M059J (cell line): ENCODE measurements at places on chromosomes 7 and 10. TPM values are rescaled to one million over a fixed set of nuclear protein-coding genes. Genes with fewer than 3 reads are reported as not detected.

DNA sequence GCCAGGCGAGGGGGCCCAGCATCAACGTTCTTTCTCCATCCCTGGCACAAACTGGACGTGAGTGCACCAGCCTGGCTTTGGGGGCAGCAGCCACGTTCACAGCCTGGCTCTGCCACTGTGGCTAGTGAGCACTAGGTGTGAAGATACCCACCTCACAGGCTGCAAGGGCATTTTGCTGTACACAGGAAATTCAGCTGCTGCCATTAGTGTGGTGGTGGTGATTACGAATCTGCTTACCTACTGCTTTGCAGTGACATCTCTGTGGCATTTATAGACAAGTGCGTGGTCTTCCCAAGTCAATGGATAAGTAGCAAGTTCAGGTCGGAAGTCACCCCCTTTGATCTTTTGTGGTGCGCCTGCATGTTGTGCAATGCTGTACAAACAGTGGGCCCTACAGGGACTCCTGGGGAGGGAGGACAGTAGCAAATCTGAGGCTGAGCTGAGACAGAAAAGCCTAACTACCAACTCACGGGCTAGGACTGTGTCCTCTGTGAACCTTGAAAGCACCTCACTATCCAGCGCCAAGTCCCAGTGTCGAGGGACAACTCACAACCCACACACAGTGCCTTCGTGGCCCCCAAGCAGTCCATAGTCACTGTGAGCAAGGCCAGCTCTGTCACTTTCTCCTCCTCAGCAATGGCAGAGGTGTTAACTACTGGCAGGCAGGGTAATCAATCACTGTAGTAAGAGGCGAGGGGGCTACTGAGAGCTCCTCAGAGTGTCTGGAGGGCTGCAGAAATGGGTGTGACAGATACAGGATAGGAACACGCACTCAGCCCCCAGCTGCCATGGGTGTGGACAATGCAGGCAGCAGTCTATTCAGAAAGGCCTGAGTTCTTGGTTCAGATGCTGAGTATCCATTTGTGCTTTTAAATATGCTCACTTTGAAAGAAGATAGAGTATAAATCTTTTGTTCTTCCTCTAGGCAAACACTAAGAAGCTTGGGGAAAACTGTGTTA, 17.0 kb upstream of the MMP21 start:
- no peak for DNase-seq

DNA sequence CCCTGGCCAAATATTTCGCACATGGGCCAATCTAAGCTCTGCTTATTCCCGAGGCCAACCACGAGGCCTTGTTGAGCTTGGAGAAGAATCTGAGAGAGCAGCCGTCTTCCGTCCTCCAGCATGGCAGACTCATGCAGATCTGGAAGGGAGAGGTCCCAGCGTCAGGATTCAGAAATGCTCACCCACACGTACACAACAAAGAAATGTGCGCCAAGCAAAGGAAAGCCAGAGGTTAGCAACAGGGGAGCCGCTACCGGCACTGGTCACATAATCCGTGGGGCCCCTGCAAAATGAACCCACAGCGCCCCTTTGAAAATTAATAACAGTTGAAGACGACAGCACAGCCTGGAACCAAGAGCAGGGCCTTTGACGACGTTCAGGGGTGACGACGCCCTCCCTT, 25.4 kb upstream of the PRKAG2 start:
- DNase-seq: no peak

- DNase-seq: no peak
Observed at GRCh38 chr10:35200487-35200886, 73.8 kb downstream of the CREM start.

DNA sequence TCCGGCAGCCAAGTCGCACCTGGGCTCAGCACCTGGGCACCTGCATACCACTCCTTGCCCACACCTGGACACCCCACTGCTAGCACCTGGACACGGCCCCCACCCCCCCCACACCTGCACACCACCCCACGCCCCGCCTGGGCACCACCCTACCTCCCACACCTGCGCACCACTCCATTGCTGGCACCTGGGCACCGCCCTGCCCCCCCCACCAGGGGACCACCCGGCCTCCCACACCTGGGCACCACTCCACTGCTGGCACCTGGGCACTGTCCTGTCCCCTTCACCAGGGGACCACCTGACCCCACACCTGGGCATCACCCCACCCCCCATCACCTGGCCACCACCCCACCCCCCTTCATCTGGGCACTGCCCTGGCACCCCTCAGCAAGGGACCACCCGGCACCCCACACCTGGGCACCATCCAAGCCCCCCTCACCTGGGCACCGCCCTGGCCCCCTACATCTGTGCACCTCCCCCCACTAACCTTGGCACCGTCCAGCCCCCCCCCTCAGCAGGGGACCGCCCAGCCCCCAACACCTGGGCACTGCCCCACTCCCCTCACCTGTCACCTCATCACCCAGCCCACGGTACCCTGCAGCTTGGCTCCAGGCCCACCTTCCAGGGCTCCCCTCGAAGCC, 33.8 kb upstream of the RNF32 start:
- DNase-seq: no peak

DNA sequence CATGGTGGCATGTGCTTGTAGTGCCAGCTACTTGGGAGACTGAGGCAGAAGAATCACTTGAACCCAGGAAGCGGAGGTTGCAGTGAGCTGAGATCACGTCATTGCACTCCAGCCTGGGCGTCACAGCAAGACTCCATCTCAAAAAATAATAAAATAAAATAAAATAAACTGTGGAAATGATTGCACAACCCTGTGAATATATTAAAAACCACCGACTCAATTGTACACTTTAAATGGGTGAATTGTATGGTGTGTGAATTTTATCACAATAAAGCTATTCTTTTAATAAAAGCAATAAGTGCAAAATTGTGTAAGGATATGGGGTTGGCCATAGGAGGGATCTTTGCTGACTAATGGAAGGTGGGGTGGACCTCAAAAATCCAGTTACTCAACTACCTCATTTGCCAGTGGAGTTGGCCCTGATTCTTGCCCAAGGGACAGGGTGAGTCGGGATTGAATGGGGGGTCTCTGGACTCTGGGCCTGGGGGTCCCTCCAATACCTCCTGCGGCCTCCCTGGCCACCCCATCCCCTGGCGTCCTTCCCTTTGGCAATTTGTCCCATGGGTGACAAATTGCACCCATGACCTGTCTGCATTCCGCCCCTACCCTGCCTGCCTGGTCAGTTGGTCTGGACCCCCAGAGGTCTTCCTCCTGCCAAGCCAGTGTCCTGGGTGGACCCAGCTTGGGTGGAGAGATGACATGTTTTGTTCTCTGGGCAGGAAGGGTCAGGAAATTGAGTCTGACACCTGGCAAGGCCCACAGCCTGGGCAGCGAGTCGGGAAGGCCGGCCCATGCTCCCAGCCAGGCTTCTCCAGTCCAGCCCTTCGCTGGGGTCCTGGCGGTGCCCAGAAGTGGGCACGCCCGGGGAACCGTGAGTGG, 61.7 kb upstream of the ELN start:
- no peak for DNase-seq

DNA sequence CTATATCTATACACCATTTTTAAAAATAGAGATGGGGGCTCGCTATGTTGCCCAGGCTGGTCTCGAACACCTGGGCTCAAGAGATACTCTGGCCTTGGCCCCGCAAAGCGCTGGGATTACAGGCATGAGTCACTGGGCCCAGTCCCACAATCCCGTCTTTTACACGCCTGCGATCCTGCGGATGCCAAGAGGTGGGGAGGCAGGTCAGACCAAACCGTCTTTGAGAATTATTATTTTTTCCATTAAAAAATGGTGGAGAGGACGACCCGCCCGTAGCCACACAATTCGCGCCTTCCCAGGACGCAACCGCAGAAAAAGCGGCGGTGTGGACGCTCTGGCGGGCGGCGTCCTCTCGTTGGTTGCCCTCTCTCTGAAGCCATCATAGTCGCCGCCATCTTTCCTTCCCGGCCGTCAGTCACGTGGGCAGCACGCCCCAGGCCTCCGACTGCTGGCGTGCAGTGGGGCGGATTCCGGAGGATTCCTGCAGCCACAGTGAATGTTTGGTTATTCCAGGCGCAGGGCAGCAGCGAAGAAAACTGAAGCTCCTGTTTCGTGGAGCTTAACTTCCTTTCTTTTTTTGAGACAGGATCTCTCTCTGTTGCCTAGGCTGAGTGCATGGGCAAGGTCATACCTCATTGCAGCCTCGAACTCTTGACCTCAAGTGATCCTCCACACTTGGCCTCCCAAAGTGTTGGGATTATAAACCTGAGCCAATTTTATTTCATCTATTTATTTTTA, 9.9 kb upstream of the EPHB4 start:
- DNase-seq: peak; percentile 93

GRCh38 chr7:66902844-66903180, 18.2 kb upstream of the TMEM248 start:
- no peak for DNase-seq

Gene INMT
- total RNA-seq: 0.22 TPM in 1 of 2 replicates, not detected in the other

Gene TUBAL3
- not detected in 2 replicates for total RNA-seq

Gene SH2B2
- total RNA-seq: 0.44 and 5.1 TPM in 2 replicates
